ENCODE measurements at places on chromosomes 11 and 22.

DNA sequence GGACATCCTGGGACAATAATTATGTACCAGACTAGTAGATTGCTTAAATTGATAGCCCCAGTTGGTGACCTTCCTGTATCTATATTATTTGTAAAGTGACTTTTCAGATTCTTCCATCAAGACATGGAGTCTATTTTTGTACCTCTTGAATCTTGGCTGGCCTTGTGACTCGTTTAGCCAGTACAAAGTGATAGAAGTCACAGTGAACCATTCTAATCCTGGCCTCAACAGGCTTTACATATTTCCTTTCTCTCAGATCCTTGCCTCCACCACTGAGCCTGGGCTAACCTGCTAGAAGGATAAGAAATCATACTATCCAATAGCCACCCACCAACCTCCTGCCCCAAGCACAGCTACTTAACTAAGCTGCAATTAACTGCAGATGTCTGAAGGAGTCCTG, 37.5 kb upstream of the SLC6A5 start:
- DNase-seq = peak; percentile 44

GRCh38 chr11:57179681-57180080, 2.1 kb upstream of the LRRC55 start:
- no peak for DNase-seq

- no peak for DNase-seq
Measured at GRCh38 chr22:24831687-24832086, 25.7 kb downstream of the SGSM1 start.

- DNase-seq = no peak
Measured at GRCh38 chr11:87971354-87971753, 203.9 kb downstream of the RAB38 start.

- no peak for DNase-seq
Measured at GRCh38 chr11:19849947-19850593, 137.4 kb downstream of the NAV2 start.

GRCh38 chr11:114857281-114857680, 179.0 kb downstream of the NXPE2 start:
- DNase-seq = no peak

GRCh38 chr11:122020902-122021301, 95.1 kb downstream of the BLID start:
- no peak for DNase-seq
